ENCODE measurements at places on chromosomes 16 and 17.

DNA sequence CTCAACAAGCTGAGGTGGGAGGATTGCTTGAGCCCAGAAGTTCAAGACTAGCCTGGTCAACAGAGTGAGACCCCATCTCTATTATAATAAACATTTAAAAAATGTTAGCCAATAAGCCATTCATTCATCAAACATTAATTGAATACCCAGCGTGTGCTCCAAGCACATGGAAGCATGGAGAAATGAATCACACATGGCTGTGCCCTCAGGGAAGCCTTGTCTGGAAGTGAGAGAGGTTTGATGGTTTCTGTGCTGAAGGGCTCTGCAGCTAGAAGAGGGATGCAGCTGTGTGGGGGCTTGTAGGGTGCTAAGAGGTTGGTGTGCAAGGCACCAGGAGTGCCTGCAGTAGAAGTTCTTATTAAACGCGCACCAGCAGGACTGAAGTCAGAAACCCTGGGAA lies 11.2 kb downstream of the CYB5D2 start:
- DNase-seq, result no peak

DNA sequence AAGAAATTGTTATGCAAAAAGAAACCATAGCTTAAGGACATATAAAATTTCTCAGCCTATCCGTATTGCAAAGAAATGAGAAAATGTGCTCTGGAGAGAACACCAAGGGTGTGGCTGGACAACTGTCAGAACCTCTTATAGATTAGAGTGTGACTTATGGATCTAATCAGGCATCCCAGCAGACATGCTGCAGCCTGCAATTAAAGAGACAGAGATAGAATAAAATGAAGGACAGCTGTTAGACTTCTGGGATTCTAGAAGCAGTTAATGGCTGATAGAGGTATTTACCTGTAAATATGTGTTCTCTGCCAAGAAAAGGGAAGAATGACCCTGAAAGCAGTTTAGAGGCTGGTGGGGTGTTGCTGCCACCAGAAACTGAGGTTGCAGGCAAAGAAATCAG lies 160.1 kb upstream of the KIF2B start:
- no peak for DNase-seq

GRCh38 chr16:66851166-66851964 lies 7.2 kb downstream of the CA7 start:
- DNase-seq, result peak; percentile 47

DNA sequence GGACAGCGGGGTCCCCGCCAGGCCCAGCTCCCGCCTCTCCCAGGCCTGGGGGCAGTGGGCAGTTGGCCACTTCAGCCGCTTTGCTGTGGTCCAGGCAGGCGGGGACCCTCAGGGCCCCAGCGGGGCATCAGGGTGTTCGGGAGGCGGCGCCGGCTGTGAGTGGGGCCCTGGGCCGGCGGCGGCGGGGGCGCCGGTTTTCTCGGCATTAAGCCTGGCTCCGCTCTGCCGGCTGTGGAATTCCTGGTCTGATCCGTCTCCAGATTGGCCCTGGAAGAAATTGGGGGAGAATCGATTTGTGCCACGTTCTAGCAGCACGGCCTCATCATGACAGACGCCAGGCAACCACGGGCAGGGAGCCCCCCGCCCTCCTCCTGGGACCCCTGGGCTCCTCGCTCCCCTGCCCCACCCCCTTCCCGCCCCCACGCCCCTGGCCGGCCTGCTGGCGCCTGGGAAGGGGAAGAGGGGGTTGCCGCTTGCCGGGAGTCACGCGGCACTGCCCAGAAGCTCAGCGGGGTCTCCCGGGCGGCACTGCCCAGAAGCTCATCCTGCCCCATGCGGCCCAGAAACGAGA lies 28.6 kb upstream of the SSTR5 start:
- DNase-seq, result no peak

DNA sequence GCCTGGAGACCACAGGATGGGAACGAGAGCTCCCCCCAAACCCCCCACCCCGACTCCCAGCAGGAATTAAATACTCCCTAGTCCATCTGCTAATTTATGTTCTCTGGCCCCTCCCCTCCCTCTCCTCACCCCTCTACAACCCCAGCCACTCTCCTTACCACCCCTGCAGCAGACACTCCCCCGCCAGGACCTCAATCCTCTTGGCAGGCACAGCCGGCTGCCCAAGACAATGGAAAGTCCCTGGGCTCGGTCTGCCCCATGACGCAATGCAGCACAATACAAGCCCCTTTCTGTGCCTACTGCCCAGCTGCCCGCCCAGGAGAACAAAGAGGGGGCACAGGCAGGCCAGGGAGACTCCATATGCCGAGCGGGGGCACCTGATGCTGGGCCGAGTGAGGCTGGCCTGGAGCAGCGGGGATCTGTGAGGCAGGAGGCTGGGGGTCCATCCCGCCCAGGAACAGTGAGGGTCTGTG lies 30.3 kb upstream of the CDC42EP4 start:
- DNase-seq, result peak; percentile 95

DNA sequence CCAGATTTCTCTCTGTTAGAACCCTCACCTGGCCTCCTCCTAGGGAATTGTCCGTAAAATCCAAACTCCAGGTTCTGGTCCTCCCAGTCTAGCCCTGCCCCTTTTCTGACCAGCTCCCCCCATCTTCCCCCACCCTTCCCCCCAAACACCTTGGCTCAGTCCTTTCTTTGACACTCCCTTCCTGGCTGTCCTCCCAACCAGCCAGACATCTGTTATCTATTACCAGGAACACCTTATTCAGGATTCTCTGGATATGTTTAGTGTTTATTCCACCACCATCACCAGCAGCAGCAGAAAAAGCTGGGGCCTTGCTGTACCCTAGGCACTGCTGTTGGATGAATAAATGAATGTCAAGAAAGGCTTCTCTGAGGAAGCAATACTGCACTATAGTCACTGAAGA lies 4.0 kb upstream of the CMTM3 start:
- DNase-seq, result no peak

DNA sequence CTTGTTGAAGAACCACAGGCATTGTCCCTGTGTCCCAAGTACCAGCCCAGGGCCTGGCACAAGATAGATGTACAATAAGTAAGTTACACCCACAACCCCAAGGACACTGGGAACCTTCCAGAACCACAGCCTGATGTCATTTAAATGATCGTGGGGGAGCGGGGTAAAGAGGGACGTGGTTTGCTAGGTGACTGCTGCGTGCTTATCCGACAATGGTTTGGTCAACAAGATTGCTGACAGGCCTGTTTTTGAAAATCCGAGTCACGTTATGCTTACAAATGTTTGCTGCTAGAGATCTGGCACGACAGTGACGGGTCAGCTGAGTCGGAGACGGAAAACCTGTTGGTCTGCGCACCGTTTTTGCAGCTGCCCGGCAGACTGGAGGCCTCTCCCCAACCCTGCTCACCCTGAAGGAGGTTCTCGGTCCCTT lies 22.8 kb downstream of the COTL1 start:
- no peak for DNase-seq

DNA sequence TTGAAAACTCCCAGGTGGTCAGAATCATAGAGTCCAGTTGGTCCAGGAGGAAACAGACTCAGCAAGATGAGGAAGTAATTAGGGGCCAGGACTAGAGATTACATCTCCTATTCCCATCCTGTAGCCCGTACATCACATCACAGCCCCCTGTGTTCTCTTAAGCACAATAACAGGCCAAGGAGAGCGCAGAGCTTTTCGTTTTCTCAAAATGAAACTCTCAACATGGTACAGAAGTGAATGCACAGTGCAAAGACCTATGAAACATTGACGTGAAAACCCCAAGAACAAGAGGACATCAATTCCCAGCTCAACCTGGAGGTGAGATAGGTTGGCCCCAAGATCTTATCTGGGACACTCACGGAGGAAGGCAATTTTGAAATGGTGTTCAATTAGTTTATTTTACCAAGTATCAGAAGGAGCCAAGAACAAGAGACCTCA lies 9.0 kb downstream of the PIK3R5 start:
- no peak for DNase-seq

Data from islet precursor cell (in vitro differentiated cells).